ENCODE measurements at places on chromosomes 7 and 10.

- no peak for DNase-seq
These were observed 1.1 kb downstream of the KIAA1549 start for GRCh38 chr7:138979988-138980562.

DNA sequence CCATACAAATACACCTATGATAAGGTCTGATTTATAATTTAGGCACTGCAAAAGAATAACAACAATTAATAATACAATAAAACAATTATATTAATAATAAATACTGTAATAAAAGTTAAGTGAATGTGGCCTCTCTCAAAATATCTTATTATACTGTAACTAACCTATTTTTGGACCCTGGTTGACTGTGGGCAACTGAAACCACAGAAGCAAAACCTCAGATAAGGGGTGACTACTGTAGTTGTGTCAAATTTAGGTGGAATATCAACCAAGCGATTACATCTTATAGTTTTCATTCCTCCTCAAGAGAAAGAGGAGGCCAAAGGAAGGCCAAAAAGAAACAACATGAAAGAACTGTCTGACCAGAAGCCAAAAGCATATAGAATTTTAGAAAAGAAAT is 103.9 kb downstream of the SKAP2 start:
- no peak for DNase-seq

GRCh38 chr10:30398788-30399187 is 35.2 kb upstream of the MAP3K8 start:
- DNase-seq, result no peak

DNA sequence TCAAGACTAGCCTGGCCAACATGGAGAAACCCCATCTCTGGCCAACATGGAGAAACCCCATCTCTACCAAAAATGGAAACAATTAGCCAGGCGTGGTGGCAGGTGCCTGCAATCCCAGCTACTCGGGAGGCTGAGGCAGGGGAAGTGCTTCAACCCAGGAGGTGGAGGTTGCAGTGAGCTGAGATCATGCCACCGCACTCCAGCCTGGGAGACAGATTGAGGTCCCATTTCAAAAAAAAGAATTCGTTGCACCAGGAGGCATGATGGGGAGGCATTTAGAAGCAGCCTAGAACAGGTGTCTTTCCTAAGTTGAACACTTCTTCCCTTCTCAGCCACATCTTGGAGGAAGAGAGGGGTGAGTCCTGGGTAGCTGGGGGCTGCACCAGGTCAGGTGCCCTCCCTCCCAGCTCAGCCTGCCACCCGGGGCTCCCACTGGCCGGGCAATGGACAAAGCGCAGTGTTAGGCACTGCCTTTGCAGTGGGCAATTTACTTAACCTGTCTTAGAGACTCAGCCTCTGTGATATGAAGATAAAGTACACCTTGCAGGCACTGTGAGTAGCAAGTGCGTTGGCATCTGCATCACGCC is 726.8 kb downstream of the PARD3 start:
- no peak for DNase-seq

- DNase-seq, result no peak
These were observed 11.1 kb downstream of the STAM start for GRCh38 chr10:17655009-17655408.

DNA sequence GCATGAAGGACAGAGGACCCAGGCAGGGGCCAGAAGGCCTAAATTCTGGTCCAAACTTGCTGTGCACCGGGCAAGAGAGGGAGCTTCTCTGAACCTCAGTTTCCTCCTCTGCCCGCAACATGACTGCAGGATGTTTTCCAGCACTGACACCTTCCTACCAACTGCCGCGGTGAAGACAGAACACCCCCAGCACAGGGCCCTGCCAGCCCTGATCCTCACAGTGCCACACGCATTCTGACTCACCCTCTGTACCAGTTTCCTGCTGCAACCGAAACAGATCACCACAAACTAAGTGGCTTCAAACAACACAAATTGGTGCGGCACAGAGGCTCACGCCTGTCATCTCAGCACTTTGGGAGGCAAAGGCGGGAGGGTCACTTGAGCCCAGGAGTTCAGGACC is 18.1 kb downstream of the MAD1L1 start:
- no peak for DNase-seq

DNA sequence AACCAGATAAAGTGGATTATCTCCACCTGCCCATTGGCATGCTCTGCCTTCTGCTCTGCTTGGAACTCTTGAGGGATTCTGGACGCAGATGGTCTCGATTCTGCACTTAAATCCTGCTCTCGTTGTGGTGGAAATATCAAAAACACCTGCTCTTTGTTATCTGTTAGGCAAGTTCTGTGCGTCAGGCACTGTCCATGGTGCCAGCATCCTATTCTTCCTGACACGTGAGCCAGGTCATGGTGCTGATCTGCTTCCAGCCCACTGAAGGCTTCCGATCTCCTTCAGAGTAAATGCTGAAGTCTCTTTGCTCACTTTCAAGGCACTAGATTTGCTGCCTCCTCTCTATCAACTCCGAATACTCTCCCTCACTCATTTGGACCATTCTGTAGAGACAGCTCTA is 505.6 kb downstream of the HTR7 start:
- peak; percentile 15 for DNase-seq

- no peak for DNase-seq
These were observed 24.6 kb downstream of the TYW1 start for GRCh38 chr7:67021260-67021659.

DNA sequence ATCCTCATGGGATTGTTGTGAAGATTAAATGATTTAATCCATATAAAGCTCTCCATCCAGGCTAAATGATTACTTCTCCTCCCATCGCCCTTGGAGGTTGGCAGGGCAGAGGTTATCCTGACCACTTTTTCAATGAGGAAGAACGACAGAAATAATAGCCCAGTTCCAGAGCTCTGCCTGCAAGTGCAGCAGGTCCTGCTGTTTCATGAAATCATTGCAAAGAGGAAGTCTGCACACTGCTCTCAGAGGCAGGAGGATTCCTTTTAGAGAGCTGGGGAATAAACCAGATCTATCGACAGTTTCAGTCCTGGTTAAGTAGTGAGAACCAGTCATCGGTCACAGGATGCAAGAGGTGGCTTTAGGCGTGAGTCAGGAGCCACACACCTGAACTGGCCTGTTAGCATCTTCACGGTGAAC is 25.0 kb upstream of the CDH23 start:
- DNase-seq, result no peak

Data from lung microvascular endothelial cell (primary cell).